ENCODE measurements at places on chromosomes 7 and 10.
A peak's percentile ranks its signal among the peaks of the same experiment; 100 is the strongest.

DNA sequence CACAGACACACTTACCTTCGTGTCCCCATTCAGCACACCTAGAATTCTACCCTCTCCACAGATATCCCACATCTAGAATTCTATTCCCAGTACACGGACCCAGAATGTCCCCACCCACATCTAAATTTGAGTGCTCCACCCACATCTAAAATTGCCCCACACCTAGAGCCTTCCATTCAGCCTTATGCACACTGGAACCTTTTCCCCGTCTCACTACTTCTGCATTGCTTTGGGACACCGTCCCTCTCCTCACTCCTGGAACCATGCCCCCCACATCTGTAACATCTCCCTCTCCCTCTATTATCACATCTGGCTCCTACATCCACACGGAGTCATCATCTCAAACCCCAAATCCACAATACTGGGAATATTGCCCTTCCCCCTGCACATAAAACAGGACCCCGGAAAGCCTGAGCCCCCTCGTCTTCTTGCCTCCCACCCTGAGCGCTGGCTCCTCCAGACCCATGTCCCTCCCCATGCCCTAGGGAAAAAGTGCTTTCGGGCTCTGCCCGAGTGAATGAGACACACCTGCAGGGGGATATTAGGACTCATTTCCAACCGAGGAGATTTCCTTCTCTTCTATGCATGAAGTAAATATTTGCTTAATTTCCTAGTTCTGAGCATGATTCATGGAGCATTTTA, 125.8 kb upstream of the UNC5B start:
- DNase-seq, result no peak

DNA sequence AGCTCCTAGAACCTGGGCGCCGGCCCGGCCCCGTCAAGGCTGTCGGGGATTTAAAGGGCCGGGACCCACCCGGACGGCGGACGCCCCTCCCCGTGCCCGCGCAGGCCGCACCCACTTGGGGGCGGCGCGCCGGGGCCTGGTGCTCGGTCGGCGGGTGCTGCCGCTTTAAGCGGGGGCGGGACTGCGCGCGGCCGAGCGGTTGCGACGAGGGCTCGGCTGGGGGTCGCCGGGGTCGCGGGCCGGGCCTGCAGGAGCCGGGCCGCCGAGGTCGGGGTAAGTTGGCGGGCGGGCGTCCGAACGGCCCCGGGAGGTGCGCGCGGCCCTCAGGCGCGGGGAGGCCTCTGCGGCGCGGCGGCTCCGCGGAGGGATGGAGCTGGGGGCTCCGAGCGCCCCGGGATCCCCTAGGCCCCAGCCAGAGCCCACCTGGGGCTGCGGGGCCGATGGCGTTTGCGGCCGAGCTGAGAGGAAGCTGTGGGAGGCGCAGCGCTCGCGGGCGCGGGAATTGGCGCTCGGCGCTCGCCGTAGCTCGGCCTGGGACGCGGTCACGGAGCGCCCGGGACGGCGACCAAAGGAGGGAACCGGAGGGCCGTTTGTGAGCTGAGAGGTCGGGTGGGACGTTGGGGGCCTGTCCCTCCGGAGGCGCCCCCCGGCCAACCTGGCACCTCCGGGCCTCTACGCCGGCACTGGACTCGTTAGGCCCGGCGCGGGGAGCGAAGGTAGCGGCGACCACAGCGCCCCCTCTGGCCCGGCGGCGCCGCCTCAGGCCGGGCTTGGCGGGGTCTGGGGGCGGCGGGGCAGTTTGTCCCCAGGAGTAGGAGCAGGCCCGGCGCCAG, at the start of gene TRRAP:
TSS of gene TRRAP (plus strand) at position 168 of the 833 bp plus-strand sequence. CDS start 2,619 bp downstream, outside the sequence.
- DNase-seq, result peak; percentile 68

DNA sequence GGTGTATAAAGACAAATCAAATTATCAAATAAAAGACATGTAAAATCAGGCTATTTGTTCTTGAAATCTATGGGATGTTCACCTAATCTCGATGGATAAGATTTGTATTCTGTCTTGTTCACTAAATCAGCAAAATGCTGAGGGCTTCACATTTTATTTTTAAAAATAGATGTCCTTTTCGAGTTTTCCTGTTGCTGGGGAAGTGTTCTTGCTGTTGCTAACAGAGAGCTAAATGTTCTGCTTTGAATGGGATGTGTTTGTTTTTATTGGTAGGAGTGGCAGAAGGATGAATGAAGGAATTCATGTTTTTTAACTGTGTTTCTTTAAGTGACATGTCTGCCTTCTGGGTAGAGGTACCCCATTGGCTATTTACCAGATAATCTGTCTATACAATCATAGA, 7.3 kb upstream of the SNX13 start:
- no peak for DNase-seq

- DNase-seq, result no peak
These were observed 24.6 kb upstream of the WNT16 start for GRCh38 chr7:121304102-121304658.

GRCh38 chr10:88987243-88987725, 3.3 kb upstream of the FAS start:
- no peak for DNase-seq

- DNase-seq, result no peak
These were observed 63.8 kb downstream of the UNCX start for GRCh38 chr7:1296356-1296981.

DNA sequence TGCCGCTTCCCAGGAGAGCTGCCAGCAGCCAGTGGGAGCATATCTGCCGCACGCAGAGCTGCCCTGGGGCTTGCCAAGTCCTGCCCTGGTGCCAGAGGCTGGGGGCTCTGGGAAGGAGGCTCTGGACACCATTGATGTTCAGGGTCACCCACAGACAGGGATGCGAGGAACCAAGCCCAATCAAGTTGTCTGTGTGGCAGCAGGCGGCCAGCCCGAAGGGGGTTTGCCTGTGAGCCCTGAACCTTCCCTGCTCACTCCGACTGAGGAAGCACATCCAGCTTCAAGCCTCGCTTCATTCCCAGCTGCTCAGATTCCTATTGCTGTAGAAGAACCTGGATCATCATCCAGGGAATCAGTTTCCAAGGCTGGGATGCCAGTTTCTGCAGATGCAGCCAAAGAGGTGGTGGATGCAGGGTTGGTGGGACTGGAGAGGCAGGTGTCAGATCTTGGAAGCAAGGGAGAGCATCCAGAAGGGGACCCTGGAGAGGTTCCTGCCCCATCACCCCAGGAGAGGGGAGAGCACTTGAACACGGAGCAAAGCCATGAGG, 94.6 kb downstream of the TACC2 start:
- no peak for DNase-seq

DNA sequence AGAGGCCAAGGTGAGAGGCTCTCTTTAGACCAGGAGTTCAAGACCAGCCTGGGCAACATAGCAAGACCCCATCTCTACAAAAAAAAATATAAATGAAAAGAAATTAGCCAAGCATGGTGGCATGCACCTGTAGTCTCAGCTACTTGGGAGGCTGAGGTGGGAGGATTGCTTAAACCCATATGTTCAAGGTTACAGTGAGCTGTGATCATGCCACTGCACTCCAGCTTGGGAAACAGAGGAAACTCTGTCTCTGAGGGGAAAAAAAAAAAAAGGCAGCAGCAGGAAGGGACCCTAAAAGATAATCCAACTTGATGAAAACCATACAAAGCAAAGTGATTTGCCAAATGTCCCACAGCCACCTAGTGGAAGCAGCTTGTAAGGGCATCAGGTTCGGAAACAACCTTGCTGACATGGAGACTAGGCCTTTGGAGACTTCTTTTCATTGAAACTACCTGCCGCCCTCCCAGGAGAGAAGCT, 15.6 kb upstream of the PBLD start:
- no peak for DNase-seq

GRCh38 chr10:70576803-70577517, 25.6 kb downstream of the PRF1 start:
- DNase-seq, result no peak

- DNase-seq, result no peak
These were observed 57.0 kb downstream of the STK32C start for GRCh38 chr10:132250481-132251475.

DNA sequence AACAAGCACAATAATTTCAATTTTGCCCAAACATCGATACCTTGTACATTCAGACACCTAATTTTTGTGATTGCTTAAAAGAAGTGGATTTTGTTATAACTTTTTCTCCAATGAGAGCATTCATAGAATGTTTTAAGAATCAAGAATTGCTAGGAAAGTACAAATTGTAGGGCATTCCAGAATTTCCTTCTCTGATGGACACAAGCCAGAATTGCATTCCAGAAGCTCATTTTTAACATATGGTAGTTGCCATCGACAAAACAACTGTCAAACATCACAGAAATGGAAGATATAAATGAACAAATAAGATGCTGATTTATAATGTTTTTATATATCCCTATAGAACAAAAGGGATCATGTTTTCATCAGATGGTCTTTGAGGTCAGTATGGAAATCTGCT, 258.4 kb upstream of the NPVF start:
- DNase-seq, result no peak

GRCh38 chr7:103065667-103066066, 8.9 kb downstream of the FBXL13 start:
- peak; percentile 22 for DNase-seq

DNA sequence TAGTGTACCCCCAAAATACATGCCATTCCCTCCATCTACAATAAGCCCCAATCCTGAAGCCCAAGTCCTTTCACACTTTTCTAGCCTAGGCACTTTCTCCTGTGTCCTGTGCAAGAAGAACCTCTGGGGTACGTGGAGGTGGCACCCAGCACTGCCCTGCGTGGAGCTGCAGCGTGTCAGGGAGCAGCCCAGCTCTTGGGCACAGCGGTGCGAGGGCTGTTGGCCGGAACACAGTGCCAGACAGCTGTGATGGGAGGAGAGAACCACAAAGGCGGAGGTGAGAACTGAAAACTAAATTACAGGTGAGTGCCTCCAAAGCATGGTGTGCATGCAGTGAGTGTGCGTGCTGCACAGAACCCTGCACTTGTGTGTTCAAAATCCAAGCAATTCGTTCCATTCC, 621.3 kb upstream of the ADARB2 start:
- DNase-seq, result no peak

GRCh38 chr10:59177031-59177797, 771 bp downstream of the PHYHIPL start:
- DNase-seq, result no peak

DNA sequence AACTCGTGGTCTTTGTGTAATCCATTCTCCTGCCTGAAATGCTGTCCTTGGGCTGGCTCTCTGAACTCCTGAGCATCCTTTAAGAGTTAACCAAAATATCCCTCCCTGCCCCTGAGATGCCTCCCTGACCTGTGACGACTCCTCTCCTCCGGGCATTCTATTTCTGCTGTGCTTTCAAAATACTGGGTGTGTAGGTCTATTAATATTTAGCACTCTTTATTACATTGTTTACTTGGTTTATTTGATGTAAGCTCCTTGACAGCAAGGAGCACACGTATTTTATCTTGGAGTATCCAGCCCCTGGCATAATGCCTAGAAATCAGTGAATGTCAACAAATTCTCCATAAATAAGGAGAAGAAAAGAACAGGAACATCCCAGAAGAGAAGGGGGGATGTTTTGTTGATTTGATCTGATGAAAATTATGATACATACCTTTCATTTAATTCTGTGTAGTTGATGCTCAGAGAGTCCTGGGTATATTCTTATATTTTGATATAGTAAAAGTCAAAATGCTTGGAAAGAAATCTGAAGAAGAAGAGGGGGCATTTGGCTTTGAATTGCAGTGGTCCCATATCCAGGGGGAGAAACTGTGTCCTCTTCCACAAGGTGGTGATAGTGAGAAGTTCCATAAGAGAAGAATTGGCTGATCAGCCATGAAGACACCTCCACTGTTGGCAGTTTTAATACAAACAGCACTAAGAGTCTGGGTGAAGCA, 107.7 kb upstream of the MPP7 start:
- DNase-seq, result no peak

DNA sequence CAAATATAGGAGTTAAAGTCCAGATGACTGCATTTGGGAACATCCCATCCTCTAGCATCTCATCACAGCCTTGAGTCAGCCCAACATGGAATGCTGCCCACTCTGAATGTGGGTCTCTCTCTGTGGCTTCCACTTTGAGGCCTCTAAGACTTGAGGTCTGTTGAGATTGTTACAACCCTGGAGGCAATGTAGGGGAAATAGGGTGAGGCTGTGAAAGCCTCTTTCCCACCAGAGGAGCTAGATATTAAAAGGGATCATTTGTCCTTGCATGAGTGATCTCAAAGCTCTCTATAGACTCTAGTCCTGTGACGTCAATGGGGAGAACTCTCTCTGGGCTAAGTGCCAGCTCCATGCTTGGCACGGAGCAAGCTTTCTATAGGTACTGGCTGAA, 6.4 kb upstream of the GOLGA7B start:
- DNase-seq, result no peak

GRCh38 chr7:124106575-124106974, 73.7 kb upstream of the TMEM229A start:
- no peak for DNase-seq

DNA sequence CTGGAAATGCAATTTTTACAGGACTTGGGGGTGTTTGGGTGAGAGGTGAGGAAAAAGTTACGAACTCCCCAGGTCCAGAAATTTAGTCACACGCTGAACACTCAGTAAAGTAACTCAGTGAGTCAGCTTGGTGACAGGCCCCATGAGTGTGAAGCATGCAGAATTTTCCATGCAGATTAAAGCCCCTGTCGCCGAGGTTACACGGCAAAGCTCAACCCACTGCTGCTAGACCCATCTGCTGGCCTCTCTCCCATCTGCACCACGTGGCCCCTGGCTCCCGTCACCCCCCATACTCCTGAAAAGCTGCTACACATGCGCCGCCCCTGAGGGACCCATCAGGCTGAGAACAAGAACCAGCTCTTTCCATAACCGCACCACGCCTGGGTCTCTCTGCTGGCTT, 7.0 kb upstream of the MMP21 start:
- DNase-seq, result no peak

DNA sequence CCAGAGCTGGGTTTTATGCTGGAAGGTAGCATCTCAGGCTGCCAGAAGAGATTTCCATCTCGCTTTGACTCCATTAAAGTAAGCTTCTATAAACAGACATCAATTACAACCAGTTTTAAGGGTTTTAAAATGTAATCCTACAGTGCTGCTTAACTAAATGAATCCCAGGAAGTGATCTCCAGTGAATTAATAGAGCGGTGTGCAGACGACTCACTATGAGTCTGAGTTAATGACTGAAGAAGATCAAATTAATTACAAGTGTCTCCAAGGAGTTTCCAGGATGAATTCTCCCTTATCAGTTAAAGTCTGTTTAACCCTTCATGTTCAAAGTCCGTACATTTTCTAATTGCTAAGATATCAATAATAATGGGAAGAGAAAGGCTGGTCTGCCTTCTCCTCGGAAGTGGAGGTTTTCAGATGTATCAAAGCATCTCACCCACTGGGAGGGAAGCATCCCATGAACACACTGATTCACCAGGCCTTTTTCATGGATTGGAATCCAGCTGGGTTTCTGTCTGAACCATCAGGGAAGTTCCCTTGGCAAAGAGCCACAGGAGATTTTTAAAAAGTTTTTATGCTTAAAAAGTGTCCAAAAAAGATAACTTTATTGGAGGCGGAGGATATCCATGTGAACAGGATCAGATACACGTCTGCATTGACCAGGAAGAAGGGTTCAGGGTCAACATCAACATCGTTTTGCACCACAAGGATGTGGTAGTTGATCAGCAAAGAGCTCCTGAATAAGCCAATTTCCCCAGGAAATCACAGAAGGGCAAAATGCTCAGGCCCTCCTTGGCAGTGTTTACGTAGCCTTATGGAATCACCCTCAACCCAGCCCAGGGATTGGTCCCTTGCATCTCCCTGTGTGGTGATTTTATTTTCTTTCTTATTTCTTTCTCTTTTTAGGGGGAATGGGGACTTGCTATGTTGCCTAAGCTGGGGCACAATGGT, 288.2 kb downstream of the POU6F2 start:
- DNase-seq, result no peak

- DNase-seq, result no peak
These were observed 473.5 kb upstream of the AKR1E2 start for GRCh38 chr10:4352414-4352961.

GRCh38 chr10:49568235-49568634, 29.3 kb upstream of the ERCC6 start:
- DNase-seq, result no peak
